ENCODE measurements at places on chromosomes 2 and 18. TPM values are rescaled to one million over a fixed set of nuclear protein-coding genes. Genes with fewer than 3 reads are reported as not detected.

Gene RNF152
- 180 TPM for total RNA-seq

Gene TMEM178A
- total RNA-seq: not detected

Gene POTEJ
- 0.60 TPM for total RNA-seq

Gene FEV
- total RNA-seq: not detected

Gene TSHZ1
- 6.5 TPM for total RNA-seq

Gene ZSWIM2
- not detected for total RNA-seq

Gene TGFA
- total RNA-seq: 7.8 TPM

- no peak for DNase-seq
Measured at GRCh38 chr2:2743164-2743571, 412.1 kb upstream of the MYT1L start.

DNA sequence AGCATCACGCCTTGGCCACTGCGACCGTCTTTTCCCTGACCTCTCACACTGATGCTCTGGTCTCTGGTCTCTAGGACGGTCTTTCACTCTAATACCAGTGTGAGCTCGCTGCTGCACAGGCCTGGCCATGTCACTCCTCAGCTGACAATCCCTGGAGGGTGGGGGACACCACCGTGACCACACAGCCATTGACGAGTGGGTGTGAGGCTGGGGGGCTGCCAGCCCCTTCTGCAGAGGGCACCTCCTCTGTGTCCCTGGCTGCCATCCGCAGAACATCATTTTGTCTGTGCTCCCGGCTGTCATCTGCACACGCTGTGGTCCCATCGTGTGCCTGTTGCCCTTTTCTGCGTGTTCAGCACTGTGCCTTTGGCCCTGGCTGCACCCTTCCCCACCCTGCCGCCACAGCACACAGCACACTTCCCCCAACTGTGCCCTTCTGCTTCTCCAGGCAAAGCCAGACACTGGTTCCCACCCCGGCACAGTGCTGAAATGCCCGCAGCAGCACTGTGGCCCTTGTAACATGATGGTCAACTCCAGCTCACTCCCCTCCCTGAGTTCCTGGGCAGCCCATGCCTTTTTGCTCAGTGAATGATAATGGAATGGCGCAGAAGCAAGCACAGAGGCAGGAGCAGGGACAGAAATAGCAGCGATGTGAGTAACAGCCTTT, 30.4 kb upstream of the INHBB start:
- no peak for DNase-seq

DNA sequence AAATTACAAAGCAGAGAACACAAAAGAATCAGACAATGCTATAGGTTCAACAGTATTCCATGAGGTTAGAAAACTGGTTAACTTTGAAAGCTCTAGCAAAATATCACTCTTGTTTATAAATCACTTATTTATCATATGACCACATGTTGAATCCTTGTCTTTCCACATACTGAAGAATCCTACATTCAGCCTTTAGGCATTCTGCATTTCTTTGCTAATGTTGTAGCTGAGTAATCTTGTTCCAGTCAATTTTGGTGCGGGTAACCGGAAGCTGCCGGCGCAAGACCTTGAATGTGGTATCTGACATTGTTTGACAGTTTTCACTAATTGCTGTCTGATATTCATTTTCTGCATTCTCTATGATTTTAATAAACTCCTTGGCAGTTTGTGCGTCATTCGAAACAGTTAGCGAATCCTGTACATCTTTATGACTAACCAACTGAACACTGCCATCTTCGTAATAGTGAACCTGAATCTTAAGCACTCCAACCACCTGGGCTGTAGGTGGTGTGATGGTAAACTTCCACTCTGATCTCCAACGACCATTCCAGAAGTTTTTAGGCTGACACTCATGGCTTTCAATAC, 154.1 kb downstream of the BAZ2B start:
- no peak for DNase-seq

- DNase-seq: no peak
Measured at GRCh38 chr2:198639580-198639979, 818.2 kb downstream of the SATB2 start.

DNA sequence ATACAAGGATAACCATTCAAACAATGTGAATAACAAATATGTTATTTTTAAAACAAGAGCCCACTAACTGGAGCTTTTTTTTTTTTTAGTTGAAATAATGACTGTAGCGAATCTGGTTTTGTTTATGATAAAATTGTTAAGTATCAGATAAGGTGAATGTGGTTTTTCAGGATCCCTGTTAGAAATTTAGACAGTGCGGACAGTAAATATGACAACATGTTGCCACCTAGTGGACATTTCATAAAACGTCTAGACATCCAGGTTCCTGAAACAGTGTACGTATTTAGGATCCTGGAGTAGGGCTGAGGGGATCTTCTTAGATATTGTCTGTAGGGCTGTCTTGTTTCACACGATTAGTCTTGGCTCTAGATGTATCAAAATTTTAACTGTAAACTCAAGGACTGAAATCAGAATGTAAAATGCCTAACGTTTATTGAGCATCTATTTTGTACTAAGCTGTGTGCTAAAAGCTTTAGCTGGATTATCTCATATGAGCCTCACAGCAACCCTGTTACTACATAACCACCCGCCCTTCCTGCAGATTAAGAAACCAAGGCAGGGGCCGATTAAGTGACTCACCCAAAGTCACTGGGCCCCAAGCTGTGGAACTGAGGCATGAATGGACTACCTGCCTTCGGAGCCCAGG, 23.9 kb upstream of the CCDC68 start:
- DNase-seq: peak; percentile 72

- no peak for DNase-seq
Measured at GRCh38 chr2:14831458-14831857, 198.9 kb downstream of the LRATD1 start.

GRCh38 chr18:69951182-69951581, 3.5 kb upstream of the CD226 start:
- peak; percentile 15 for DNase-seq

DNA sequence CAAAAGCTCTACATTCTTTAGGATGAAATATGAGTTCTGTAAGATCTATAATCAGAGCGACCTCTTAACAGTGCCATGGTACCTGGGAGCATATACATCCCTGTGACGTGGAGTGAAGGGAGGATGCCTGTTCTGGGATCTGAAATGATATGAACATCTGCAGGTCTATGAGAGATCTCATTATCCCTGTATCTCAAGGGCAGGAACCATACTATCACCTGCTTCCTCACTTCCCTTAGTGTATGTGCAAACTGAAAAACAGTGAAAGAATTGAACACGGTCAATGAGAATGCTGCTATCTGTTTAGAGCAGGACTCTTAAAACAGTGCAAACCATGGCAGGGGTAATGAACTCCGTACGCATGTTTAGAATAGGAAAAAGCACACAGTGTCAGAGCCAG, 364.0 kb downstream of the LPIN1 start:
- peak; percentile 18 for DNase-seq

DNA sequence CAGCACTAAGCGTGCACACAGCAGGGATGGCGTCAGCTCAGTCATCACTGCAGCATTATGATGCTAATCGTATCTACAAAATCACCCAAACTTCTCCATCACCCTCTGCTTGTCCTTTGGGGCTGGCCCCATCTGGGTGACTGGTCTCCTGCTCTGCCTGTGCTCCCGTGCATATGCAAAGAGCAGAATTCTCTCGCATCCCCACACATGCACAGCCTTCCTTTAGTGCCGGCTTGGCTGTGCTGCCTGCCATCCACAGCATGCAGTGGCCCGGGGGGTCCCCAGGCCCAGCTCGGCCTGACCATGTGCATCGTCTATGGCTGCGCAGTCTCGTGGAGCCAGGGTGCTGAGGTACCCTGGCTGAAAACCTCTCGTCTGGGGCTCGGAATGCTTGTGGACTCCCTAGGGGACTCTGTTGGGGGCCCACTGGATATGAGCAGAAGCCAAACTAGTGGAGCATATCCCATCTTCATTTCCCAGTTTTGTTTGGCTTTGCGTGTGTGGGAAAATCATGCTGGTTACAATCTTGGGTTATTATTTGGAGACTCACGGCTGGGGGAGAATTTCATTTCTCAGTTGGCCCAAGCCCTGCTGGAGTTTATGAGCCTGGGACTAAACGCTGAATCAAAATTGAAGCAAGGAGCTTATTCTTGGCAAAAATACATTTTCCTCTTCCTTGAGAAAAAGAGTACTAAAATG, 70.9 kb upstream of the HS6ST1 start:
- no peak for DNase-seq

DNA sequence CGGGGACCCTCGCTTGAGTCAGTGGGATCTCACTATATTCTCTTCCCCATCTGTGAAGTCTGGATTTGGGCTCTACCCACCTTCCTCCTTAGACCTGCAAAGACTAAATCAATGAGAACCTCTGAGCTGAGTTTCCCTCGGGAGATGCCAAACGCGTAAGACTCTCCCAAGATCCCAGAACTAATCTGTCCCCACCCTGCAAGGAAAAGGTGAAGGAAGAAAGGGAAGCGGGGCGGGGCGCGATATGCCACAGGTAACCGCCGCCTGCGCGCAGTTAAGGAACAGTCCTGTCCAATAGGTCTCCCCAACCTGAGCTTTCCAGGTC, 780 bp downstream of the SRD5A2 start:
- no peak for DNase-seq

GRCh38 chr18:36160959-36161371, 26.3 kb upstream of the MOCOS start:
- DNase-seq: no peak

Measured in lung microvascular endothelial cell (primary cell).